ENCODE measurements at places on chromosomes 2 and 18.

DNA sequence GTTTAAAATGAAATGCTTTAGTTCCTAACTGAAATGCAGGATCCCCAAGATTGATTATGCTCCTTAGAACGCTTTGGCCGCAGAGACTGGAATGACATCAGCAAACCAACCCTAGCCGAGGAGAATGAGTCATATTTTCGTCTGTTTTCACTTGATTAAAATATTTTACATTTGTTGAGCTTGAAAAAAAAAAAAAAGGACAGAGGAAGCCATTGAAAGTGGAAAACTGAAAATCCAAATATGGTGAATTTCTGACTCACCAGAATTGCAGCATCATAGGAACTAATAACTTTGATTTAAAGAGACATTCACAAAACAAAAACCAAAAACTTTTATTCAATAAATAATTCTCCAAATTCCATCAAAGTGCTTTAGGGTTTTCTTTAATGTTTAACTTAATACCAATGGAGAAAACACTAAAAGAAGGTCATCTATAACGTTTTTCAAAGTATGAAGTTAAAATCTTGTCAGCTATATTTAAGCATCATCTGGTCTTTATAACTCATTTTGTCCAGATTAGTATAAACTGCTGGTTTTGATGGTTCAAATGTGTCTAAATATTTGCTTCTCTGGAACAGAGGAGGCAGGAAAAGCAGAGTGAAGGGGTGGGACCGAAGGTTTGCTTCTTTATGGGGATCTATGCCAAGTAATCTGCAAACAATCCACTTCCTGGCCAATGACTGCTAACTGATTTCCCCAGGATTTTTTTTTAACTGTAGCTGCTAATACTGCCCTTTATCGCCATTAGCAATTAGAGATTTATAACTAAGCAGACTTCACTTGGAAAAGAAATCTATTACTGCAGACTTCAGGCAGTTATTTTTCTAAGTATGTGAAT lies 30.9 kb upstream of the COL5A2 start:
- DNase-seq = no peak

GRCh38 chr2:146572598-146572997 lies 1272.2 kb upstream of the ACVR2A start:
- no peak for DNase-seq

GRCh38 chr2:136259551-136259950 lies 141.6 kb upstream of the CXCR4 start:
- DNase-seq = no peak

- peak; percentile 60 for DNase-seq
Observed at GRCh38 chr2:8822218-8822617, 15.2 kb downstream of the KIDINS220 start.

- no peak for DNase-seq
Observed at GRCh38 chr18:44569391-44570055, 111.2 kb upstream of the SETBP1 start.

GRCh38 chr2:201149064-201149820 lies 33.3 kb downstream of the CFLAR start:
- DNase-seq = no peak

GRCh38 chr2:173157676-173158293 lies 82.1 kb downstream of the MAP3K20 start:
- no peak for DNase-seq
